ENCODE measurements at places on chromosomes 3 and 15. TPM values are rescaled to one million over a fixed set of nuclear protein-coding genes. Genes with fewer than 3 reads are reported as not detected.
A peak's percentile ranks its signal among the peaks of the same experiment; 100 is the strongest.

The REC114 gene
- total RNA-seq, result not detected

The RARB gene
- total RNA-seq, result 5.9 TPM

DNA sequence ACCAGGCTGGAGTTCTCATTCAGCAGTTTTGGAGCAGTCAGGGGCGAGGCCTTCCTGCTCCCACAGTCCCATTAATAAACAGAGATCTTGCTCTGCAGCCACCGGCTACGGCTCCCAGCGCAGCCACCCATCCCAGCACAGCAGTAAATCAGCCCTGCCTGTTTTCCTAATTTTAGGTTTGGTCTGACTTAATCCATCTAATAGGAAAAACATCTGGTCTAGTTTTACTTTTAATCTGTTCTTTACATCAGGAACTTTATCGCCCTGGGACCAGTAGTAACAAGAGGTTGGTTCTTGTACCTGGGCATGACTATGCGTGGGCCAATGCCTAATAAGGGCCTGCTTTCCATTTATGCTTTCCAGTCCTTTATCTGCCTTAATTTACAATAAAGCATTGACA is 264.0 kb upstream of the DPH6 start:
- no peak overlapping the region for H3K27ac ChIP-seq
- no peaks in the 10 kb centered on the region for H3K36me3 ChIP-seq
- no peaks in the 10 kb centered on the region for H3K4me1 ChIP-seq

DNA sequence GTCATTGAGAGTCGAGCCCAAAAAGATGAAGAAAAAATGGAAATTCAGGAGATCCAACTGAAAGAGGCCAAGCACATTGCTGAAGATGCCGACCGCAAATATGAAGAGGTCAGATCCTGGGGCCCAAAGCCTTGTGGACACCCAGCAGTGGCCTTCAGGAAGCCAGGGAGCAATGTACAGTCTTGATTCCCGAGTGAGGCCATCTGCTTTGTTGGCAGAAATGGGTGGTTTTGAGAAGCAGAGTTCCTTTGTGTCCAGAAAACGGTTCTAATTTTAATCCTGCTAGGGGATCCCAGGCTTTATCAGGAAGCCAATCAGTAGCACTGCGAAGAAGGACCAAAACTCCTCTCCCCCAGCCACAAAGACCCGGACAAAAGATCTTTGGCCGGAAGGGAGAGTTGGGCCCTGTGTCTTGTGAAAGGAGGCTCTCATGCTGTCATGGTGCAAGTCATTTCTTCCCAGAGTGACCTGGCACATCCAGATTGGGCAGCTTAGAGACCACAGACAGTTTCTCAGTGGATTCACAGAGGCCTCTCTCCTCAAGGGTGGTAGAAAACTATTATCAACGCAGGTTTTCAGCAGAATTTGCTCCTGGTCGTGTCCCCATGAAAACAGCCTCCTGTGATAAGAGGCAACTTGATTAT is 17.1 kb downstream of the TPM1 start:
- peaks cover 82% of the 10 kb centered on the region for H3K36me3 ChIP-seq
- DNase-seq, result no peak
- H3K4me3 ChIP-seq, result no peak overlapping the region
- peak overlapping the region; percentile 73 for H3K27ac ChIP-seq

GRCh38 chr3:62667714-62668113 is 207.5 kb downstream of the CADPS start:
- peaks cover 59% of the 10 kb centered on the region for H3K27me3 ChIP-seq
- H3K4me1 ChIP-seq, result no peaks in the 10 kb centered on the region
- DNase-seq, result no peak
- H3K4me3 ChIP-seq, result no peak overlapping the region
- peaks cover 2% of the 10 kb centered on the region for H3K36me3 ChIP-seq
- H3K27ac ChIP-seq, result no peak overlapping the region

DNA sequence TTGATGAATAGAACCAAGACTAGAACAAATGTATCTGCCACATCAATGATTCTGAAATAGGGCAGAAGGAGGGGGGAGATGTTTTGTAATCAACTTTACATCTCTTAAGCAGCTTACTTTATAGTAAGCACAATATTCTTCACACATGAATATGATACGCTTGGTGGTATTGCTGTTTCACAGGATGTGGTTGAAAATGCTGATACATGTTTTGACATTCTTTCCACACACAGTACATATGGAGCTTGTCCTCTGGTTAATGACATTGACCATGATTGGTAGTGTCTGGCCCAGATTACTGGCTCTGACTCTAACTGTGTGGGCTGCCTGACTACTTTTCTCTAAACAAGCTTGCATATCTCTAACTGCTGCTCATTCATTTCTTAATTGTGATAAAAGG is 168.9 kb downstream of the KLHL25 start:
- DNase-seq, result no peak
- peaks cover 10% of the 10 kb centered on the region for H3K4me1 ChIP-seq
- H3K27me3 ChIP-seq, result no peaks in the 10 kb centered on the region
- peak overlapping the region; percentile 9 for H3K27ac ChIP-seq
- H3K4me3 ChIP-seq, result no peak overlapping the region

DNA sequence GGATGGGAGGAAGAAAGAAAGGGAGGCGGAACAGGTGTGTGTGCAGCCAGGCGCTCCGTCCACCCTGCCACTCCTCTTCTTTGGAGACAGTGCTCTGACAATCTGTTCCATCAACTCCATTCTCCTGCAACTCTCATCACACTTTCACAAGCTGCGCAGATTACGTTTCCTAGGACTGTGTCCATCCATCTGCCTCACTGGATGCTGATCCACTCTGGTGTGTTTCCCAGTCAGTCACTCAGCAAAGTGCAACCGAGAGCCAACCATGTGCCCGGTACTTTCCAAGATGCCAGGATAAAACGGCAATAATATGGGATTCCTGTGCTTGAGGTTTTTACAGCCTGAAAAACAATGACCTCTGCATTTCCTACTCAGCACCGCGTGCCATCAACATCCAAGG is 59.6 kb downstream of the SLC12A8 start:
- peaks cover 54% of the 10 kb centered on the region for H3K4me1 ChIP-seq
- H3K4me3 ChIP-seq, result no peak overlapping the region
- no peak for DNase-seq

GRCh38 chr3:54008744-54009143 is 113.6 kb upstream of the CACNA2D3 start:
- no peak for DNase-seq
- H3K27ac ChIP-seq, result no peak overlapping the region
- no peaks in the 10 kb centered on the region for H3K27me3 ChIP-seq
- no peak overlapping the region for H3K4me3 ChIP-seq
- H3K4me1 ChIP-seq, result no peaks in the 10 kb centered on the region

DNA sequence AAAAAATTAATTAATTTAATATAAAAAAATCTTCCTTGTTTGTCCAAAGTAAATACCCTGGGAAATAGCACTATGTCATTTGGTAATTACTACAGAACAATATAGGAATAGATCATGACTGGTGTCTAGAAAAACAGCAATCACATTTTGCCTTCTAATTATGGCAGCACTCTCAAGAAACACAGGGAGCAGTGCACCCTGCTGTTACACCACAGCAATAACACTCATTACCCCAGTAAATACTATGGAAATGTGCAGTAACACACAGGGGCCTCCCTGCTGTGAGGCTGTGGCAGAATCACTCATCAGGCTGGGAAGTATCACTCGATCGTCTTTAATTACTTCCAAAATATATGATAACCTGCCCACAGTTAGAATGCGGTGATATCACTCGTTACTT is 646.0 kb downstream of the TUSC7 start:
- no peak overlapping the region for H3K27ac ChIP-seq
- H3K36me3 ChIP-seq, result no peaks in the 10 kb centered on the region
- H3K27me3 ChIP-seq, result no peaks in the 10 kb centered on the region
- DNase-seq, result no peak
- no peak overlapping the region for H3K4me3 ChIP-seq
- H3K4me1 ChIP-seq, result no peaks in the 10 kb centered on the region

- H3K4me1 ChIP-seq, result peaks cover 15% of the 10 kb centered on the region
- H3K4me3 ChIP-seq, result no peak overlapping the region
- no peak for DNase-seq
- no peaks in the 10 kb centered on the region for H3K27me3 ChIP-seq
Observed at GRCh38 chr15:87816811-87817210, 439.7 kb downstream of the NTRK3 start.

DNA sequence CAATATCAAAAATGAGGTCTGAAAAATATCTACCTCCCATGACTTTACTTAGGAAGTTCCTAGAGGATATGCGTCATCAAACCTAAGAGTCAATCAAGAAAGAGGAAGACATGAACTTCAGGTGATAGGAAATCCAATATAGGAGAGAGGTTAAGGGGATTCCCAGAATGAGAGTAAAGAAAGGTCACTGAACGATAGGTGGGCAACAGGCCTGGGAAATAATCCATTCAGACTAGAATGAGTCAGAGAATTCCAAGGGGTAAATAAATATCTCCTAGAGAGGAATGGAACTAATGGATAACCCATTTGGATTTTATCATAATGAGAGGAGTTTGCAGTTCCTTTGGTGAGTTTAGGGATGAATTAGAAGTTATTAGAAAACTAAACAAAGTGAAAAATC is 131.1 kb upstream of the NUDT16 start:
- H3K36me3 ChIP-seq, result peaks cover 17% of the 10 kb centered on the region
- no peak for DNase-seq
- no peak overlapping the region for H3K4me3 ChIP-seq
- no peaks in the 10 kb centered on the region for H3K4me1 ChIP-seq

GRCh38 chr3:96027718-96028117 is 786.7 kb upstream of the EPHA6 start:
- no peak overlapping the region for H3K4me3 ChIP-seq
- DNase-seq, result no peak
- H3K36me3 ChIP-seq, result no peaks in the 10 kb centered on the region
- no peak overlapping the region for H3K27ac ChIP-seq
- H3K4me1 ChIP-seq, result peaks cover 2% of the 10 kb centered on the region
- H3K27me3 ChIP-seq, result no peaks in the 10 kb centered on the region
